ENCODE measurements at places on chromosomes 12 and 14. TPM values are rescaled to one million over a fixed set of nuclear protein-coding genes. Genes with fewer than 3 reads are reported as not detected.

GRCh38 chr14:85573406-85573805 is 43.5 kb downstream of the FLRT2 start:
- no peak overlapping the region for H3K4me3 ChIP-seq
- no peak for DNase-seq

GRCh38 chr14:21346532-21347135 is 37.2 kb downstream of the SUPT16H start:
- H3K27ac ChIP-seq, result no peak overlapping the region
- H3K4me3 ChIP-seq, result no peak overlapping the region
- no peaks in the 10 kb centered on the region for H3K4me1 ChIP-seq
- DNase-seq, result no peak
- H3K36me3 ChIP-seq, result peaks cover 2% of the 10 kb centered on the region

The MORN3 gene
- 0.35 TPM for total RNA-seq

- peaks cover 47% of the 10 kb centered on the region for H3K4me1 ChIP-seq
- no peak for DNase-seq
- no peaks in the 10 kb centered on the region for H3K27me3 ChIP-seq
- peak overlapping the region; percentile 72 for H3K27ac ChIP-seq
- H3K4me3 ChIP-seq, result no peak overlapping the region
- no peaks in the 10 kb centered on the region for H3K36me3 ChIP-seq
Measured at GRCh38 chr12:109126784-109127183, 10.4 kb downstream of the ACACB start.

DNA sequence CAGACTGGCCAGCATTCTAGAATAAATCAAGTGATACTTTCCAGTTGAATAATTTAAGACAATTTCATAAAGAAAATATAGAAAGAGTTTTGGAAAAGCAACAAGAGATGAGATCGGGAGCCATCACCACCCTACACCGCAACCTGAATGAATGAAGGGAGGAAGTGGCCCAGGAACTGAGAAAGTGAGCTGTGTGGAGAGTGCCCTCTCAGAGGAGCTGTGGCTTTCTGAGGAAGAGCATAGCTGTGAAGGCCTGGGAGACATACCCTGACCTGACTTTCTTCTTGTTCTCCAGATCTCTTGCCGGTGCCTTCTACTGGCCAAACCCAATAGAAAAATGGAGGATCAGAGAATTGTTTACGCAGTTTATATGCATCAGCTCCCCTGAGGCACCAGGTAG is 79.3 kb upstream of the TSPAN8 start:
- H3K27ac ChIP-seq, result no peak overlapping the region
- DNase-seq, result no peak
- no peak overlapping the region for H3K4me3 ChIP-seq

DNA sequence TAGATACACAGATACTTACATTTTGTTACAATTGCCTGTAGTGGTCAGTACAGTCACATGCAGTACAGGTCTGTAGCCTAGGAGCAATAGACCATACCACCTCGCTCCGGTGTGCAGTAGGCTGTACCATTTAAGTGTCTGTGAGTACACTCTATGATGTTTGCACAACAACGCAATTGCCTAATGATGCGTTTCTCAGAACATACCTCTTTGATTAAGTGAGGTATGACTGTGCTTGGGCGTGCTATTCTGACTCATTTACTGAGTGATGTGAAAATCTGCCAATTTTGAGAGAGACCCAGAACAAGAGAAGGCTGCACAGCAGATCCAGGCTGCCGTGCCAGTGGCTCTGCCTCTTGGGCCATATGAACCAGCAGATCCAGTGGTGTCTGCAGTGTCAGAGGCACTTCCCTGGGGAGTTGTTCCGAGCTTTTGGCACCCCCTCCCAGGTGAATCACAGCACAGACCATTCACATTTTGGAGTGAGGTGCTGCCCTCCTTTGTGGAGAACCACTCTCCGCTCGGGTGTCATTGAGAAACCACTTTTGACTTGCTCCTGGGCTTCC is 20.4 kb downstream of the DLK1 start:
- no peaks in the 10 kb centered on the region for H3K4me1 ChIP-seq
- no peak overlapping the region for H3K4me3 ChIP-seq
- no peaks in the 10 kb centered on the region for H3K36me3 ChIP-seq
- H3K27ac ChIP-seq, result no peak overlapping the region
- no peaks in the 10 kb centered on the region for H3K27me3 ChIP-seq

GRCh38 chr14:33611405-33612196 is 339.3 kb downstream of the EGLN3 start:
- H3K4me1 ChIP-seq, result no peaks in the 10 kb centered on the region
- no peak overlapping the region for H3K27ac ChIP-seq
- no peaks in the 10 kb centered on the region for H3K36me3 ChIP-seq

The PLEK2 gene
- 2.1 TPM for total RNA-seq

GRCh38 chr12:43878050-43878449 is 42.2 kb downstream of the TMEM117 start:
- H3K4me3 ChIP-seq, result no peak overlapping the region
- H3K27ac ChIP-seq, result no peak overlapping the region
- no peaks in the 10 kb centered on the region for H3K27me3 ChIP-seq
- no peaks in the 10 kb centered on the region for H3K36me3 ChIP-seq
- DNase-seq, result no peak

- H3K36me3 ChIP-seq, result no peaks in the 10 kb centered on the region
- DNase-seq, result no peak
- no peaks in the 10 kb centered on the region for H3K27me3 ChIP-seq
- no peak overlapping the region for H3K27ac ChIP-seq
Measured at GRCh38 chr14:61090432-61091216, 109.6 kb downstream of the SLC38A6 start.

- no peaks in the 10 kb centered on the region for H3K27me3 ChIP-seq
- no peak for DNase-seq
- H3K4me1 ChIP-seq, result no peaks in the 10 kb centered on the region
- no peak overlapping the region for H3K27ac ChIP-seq
Measured at GRCh38 chr12:116325336-116325664, 47.8 kb upstream of the MED13L start.

DNA sequence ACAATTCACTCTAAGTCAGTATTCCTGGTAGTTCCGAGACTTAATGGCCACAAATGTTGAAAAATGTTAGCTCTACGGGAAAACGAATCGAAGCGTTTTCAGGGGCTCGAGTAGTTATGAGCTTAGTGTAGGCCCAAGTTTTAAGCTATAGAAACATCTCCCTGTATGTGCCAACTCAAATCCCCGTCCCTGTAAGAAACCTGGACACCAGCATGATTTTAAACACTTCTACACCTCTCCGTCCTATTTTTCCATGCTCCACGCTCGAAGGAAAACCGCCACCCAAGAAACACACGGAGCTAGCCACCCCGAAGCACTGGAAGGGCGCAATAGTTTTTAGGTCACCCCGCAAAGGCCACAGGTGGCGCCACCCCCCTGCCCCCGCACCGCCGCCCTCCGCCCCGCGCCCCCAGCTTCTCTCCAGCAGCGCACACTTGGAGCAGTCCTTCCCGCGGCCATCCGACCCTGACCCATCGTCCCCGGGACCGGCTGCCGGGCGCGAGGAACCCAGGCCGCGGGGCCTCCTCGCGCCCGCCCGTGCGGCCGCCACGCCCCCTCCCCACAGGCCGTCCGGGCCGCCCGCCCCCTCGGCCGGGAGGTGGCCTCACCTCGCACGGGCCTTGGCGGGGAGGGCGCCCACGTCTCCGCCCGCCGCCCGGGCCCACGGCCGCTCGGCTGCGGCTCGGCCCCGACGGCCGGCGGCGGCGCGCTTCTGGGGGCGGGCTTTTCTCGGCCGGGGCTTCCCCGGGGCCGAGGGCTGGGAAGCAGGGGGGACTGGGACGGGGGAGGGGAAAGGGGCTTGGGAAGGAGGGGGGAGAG is 522 bp downstream of the R3HDM2 start:
- H3K4me3 ChIP-seq, result peak overlapping the region; percentile 76
- H3K27me3 ChIP-seq, result no peaks in the 10 kb centered on the region
- H3K4me1 ChIP-seq, result peaks cover 12% of the 10 kb centered on the region
- H3K27ac ChIP-seq, result peak overlapping the region; percentile 85
- no peaks in the 10 kb centered on the region for H3K36me3 ChIP-seq

The LRRC10 gene
- total RNA-seq, result 3.1 TPM

DNA sequence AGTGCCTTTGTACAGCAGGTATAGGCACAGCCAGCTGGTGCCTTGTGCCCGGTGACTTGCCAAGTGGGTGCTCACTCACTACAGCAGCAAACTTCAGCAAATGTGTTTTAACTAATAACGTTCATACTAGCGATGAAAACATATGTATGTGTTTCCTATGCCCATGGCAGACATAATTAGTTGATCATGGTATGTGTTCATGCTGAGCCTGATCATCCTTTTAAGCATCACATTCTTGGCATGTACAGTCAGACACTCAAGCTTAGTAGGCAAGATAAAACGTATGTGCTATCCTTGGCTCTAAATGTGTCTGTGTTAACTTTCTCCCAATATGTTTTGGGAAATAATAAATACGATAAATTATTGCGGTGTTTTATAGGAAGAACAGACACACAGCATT is 55.6 kb downstream of the RASSF8 start:
- H3K36me3 ChIP-seq, result no peaks in the 10 kb centered on the region
- H3K4me3 ChIP-seq, result no peak overlapping the region
- H3K27ac ChIP-seq, result peak overlapping the region; percentile 15
- DNase-seq, result no peak
- H3K4me1 ChIP-seq, result no peaks in the 10 kb centered on the region
- H3K27me3 ChIP-seq, result no peaks in the 10 kb centered on the region

The OR6C2 gene
- not detected for total RNA-seq

GRCh38 chr12:109758426-109759420 is 45.1 kb downstream of the FAM222A start:
- H3K27me3 ChIP-seq, result no peaks in the 10 kb centered on the region
- no peaks in the 10 kb centered on the region for H3K36me3 ChIP-seq
- H3K27ac ChIP-seq, result no peak overlapping the region
- no peaks in the 10 kb centered on the region for H3K4me1 ChIP-seq
- H3K4me3 ChIP-seq, result no peak overlapping the region

The MDGA2 gene
- not detected for total RNA-seq

The CATSPERB gene
- 3.5 TPM for total RNA-seq

GRCh38 chr14:96588410-96589257 is 86.5 kb downstream of the PAPOLA start:
- no peak overlapping the region for H3K4me3 ChIP-seq
- no peaks in the 10 kb centered on the region for H3K36me3 ChIP-seq
- no peaks in the 10 kb centered on the region for H3K27me3 ChIP-seq
- no peaks in the 10 kb centered on the region for H3K4me1 ChIP-seq

DNA sequence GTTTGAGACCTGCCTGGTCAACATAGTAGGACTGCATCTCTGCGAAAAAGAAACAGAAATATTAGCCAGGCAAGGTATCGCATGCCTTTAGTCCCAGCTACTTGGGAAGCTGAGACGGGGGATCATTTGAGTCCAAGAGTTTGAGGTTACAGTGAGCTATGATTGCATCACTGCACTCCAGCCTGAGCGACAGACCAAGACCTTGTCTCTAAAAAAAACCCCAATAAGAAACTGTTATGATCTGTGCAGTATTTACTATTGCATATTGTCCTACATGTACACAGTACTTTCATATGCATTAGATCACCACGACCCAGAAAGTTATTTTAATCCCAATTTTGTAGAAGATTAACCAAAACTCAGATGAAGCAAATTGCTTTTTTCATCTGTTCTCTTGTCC is 187.5 kb downstream of the PCNX1 start:
- H3K27ac ChIP-seq, result no peak overlapping the region
- DNase-seq, result no peak
- peaks cover 22% of the 10 kb centered on the region for H3K36me3 ChIP-seq

DNA sequence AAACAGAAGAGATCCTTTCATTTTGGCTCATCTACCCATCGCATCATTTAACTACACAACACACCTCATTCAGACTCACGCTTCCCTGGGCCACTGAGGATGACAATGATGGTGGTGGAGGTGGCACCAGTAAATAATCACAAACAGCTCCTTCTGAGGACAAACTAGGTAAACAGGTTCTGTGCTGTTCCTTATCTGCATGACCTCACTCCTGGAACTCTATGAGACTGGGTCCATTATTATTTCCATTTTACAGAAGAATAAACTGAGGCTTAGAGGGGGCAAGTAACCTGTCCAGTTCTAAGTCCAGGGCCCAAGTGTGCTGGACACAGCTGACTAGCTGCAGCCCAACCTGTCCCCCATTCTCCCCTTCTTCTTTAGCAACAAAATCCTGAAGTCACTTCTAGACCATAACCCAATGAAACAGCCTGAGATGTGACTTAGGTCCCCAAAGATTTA is 50.4 kb downstream of the ITPK1 start:
- H3K4me1 ChIP-seq, result no peaks in the 10 kb centered on the region
- no peak overlapping the region for H3K4me3 ChIP-seq
- DNase-seq, result no peak
- no peaks in the 10 kb centered on the region for H3K36me3 ChIP-seq
- no peaks in the 10 kb centered on the region for H3K27me3 ChIP-seq
- peak overlapping the region; percentile 76 for H3K27ac ChIP-seq

The AKAP3 gene
- 0.79 TPM for total RNA-seq

The RPL10L gene
- not detected for total RNA-seq

DNA sequence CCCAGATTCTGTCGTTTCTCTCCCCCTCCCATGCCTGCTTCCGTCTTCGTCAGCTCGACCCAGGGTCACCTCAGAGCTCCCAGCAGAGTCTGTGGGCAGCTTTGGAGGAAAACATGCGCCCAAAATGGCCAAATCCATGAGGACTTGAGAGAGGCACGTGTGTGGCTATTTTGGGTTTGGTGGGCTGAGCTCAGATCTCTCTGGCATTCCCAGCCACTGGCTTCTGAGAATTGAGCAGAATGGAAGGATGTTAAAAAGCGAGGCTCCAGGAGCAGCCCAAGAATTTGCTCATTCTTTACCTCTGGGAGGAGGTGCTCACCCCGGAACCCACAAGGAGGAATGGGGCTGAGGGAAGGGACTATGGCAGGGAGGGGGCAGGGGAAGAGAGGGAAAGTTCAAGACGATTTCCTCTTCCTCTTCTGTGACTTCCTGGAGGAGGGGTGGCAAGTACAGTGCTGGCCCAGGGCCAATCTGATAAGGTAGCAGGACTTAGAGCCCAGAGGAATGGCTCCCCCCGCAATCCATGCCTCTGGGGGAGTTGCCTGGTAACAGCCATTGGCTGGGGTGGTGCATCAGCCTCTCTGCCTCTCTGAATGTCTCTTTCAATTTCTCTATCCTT is 20.1 kb downstream of the TSPAN9 start:
- no peaks in the 10 kb centered on the region for H3K36me3 ChIP-seq
- no peaks in the 10 kb centered on the region for H3K27me3 ChIP-seq
- H3K4me3 ChIP-seq, result peak overlapping the region; percentile 20

DNA sequence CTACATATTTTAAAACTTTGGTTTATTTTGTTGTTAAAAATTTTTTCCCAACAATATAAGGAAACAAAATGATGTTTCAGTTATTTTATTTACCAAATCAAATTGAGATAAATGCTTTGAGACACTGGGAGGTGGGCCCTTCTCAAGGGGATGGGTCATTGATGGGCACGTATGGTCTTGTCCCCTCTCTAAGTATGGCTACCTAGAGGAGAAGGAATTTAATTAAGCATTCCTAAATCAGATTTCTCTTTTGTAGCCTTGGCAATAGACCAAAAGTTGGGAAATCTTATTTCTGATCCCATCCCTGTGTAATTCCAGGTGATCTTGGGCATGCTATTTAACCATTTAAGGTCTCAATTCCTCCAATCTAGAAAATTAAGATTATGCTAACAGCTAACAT is 79.0 kb downstream of the SCN8A start:
- H3K36me3 ChIP-seq, result no peaks in the 10 kb centered on the region
- no peak overlapping the region for H3K27ac ChIP-seq
- no peaks in the 10 kb centered on the region for H3K4me1 ChIP-seq

GRCh38 chr12:118237052-118237665 is 101.2 kb downstream of the PEBP1 start:
- no peak overlapping the region for H3K27ac ChIP-seq
- H3K4me1 ChIP-seq, result no peaks in the 10 kb centered on the region
- no peak for DNase-seq

Data from right atrium auricular region (tissue), 2 donors.